ENCODE measurements at places on chromosomes 12 and 14.

- no peak for DNase-seq
Observed at GRCh38 chr12:13744561-13744960, 236.8 kb downstream of the GRIN2B start.

- DNase-seq = no peak
Observed at GRCh38 chr14:25526290-25526689, 476.3 kb upstream of the STXBP6 start.

DNA sequence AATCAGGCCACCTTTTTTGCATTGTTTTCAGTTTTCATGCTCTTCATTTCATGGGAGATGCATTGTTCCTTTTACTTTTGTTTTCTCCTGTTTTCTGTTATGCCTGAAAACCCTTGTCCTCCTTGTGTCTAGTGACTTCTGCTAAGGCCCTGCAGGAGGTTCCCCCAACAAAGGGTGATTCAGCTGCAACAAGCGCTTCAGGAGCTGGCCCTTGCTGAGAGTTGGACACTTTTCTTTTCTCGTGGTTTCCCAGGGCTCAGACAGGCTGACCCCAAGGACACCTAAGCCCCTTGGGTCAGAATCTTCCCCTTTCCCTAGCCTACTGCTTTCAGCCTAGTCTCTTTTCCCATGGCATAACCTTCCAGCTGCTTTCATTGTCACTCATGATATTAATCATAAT is 98.9 kb downstream of the PLXNC1 start:
- no peak for DNase-seq

GRCh38 chr14:50924843-50925242 is 19.4 kb downstream of the PYGL start:
- no peak for DNase-seq

- no peak for DNase-seq
Observed at GRCh38 chr12:94207849-94208621, 59.7 kb downstream of the PLXNC1 start.

DNA sequence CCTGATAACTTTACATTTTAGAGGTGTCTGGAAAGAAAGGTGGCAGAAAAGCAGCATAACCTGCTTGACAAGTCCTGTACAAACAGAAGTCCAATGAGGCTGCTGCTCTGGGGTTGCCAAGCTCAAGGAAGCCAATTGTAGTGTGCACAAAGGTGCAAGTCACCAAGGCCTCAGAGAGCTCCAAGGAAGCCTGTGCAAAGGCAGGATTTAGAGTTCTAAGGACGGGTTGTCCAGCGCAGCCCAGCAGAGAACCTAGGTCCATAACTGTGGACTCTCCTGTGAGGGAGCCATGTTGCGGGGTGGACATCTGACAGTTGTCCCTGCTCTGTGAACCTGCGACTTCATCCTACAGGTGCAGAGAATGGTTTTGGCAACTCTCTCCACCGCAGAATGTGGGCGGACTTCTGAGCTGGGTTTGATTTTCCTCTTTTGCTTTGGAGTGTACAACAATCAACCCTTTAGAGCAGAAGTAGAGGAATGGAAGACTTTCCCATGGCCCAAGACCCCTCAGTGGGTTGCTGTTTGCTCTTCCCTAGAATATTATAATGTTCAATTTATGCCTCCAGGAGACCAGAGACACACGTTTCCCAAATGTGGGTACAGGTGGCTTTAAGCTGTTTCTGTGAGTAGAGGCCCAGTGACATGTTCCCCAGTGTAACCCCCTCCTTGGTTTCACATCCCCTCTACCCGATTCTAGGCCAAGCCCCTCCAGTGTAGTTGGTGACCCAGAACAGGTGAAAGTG is 81.0 kb downstream of the ETV6 start:
- DNase-seq = no peak

- DNase-seq = no peak
Observed at GRCh38 chr12:124286414-124286813, 8.5 kb upstream of the RFLNA start.

DNA sequence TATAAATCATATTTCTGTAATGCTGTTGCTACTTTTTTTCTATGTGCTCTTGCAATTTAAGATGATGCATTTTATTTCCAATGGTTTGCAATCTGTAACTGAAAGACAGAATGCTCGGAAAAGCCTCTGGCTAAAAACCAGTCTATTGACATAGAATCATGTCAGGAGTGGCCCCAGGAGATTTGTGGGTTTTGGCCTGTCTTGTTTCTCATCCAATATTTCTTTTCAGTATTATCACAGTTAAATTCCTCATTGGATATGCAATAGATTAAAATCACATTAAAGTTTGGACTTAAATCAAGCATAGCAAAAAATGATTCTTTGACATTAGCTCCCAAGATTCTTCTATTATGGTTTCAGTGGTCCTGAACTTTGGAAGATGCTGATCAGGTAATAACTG is 19.1 kb upstream of the SLC38A2 start:
- no peak for DNase-seq

DNA sequence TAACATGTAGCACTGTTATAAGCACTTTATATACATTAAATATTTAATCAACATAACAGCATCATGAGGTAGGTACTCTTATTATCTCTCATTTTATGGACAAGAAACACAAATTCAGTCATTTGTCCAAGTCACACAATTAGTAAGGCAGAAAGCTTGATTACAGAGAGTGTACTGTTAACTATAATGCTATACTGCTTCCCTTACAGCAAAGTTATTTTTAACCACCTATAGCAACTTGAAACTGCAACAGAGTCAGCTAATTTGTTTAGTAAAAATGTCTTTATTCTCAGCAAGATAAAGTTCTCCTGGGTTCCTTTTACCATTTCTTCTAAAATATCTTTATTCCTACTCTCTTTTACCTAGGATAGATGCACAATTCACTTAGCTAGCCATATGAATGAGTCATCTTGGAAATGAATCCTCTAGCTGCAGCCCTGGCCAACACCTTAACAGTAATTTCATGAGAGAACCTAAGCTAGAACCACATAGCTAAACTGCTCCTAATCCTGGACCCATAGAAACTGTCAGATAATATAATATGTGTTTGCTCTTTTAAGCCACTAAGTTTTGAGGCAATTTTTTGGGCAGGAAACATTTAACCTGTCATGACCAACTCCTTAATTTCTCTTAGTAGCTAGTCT is 90.2 kb upstream of the HECTD1 start:
- DNase-seq = no peak

GRCh38 chr14:92832137-92832700 is 38.1 kb downstream of the GOLGA5 start:
- no peak for DNase-seq

DNA sequence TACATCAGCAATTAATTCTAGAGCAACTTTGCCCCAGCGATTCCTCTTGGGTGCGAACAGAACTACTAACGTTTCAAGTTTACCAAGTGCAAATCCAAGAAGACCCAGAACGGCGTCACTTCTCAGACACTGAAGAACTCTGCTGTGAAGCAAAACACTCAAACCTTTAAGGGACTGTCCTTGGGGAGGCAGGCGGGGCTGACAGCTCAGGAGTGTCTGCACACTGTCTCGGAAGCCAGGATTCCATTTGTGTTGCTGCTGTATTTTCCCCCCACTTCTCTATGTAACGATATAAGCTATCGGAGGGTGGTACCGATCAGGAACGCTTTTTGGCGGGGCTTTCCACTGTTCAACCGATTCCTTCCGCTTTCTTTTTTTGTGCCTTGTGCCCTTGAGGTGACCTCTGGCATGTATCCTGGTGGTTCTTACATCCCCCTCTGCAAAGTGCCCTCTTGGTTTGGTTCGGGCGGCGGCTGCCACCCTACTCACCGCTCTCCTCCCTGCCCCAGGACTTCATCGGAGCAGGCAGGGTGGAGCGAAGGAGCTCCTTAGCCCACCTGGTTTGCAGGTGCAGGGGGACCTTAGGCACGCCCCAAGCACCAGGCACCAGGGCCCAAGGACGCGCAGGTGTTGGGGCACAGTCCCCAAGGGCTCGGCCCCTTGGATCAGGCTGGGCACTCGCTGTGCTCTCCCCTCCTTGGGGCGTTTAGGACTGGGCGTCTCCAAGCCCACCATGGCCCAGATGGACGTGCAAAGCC is 19.2 kb upstream of the MLXIP start:
- no peak for DNase-seq

- peak; percentile 27 for DNase-seq
Observed at GRCh38 chr12:92136965-92137721, 8.5 kb downstream of the BTG1 start.

- no peak for DNase-seq
Observed at GRCh38 chr12:68056300-68056699, 67.1 kb downstream of the IFNG-AS1 start.

- DNase-seq = no peak
Observed at GRCh38 chr12:116563262-116563661, 4.1 kb downstream of the MAP1LC3B2 start.

DNA sequence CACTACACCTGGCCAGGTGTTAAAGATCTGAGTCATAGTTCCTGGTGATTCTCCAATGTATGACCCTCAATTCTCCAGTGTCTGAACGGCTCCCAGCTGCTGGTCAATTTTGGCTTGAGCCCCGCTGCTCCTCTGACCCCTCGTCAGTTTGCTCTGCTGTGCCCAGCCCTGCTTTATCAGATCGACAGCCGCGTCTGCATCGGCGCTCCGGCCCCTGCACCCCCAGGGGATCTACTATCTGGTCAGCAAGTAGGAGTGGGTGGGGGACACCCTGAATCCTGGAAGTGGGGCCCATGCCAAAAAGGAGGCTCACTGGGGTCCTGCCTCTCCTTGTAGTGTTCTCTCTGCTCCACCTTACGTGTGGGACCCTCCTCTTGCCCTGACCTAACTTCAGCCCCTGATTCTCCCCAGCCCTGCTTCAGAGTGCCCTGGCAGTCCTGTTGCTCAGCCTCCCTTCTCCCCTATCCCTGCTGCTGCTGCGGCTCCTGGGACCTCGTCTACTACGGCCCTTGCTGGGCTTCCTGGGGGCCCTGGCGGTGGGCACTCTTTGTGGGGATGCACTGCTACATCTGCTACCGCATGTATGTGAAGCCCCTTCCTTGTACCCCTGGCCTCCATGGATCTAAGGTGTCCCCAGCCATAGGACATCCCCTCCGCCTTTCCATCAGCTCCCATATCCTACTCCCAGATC is 5.0 kb downstream of the SLC39A5 start:
- no peak for DNase-seq

Data from HTR-8/SVneo (cell line).